ENCODE measurements at places on chromosomes 16 and 17. TPM values are rescaled to one million over a fixed set of nuclear protein-coding genes. Genes with fewer than 3 reads are reported as not detected.

- peak; percentile 27 for DNase-seq
These were observed 27.0 kb upstream of the NF1 start for GRCh38 chr17:31067691-31068184.

DNA sequence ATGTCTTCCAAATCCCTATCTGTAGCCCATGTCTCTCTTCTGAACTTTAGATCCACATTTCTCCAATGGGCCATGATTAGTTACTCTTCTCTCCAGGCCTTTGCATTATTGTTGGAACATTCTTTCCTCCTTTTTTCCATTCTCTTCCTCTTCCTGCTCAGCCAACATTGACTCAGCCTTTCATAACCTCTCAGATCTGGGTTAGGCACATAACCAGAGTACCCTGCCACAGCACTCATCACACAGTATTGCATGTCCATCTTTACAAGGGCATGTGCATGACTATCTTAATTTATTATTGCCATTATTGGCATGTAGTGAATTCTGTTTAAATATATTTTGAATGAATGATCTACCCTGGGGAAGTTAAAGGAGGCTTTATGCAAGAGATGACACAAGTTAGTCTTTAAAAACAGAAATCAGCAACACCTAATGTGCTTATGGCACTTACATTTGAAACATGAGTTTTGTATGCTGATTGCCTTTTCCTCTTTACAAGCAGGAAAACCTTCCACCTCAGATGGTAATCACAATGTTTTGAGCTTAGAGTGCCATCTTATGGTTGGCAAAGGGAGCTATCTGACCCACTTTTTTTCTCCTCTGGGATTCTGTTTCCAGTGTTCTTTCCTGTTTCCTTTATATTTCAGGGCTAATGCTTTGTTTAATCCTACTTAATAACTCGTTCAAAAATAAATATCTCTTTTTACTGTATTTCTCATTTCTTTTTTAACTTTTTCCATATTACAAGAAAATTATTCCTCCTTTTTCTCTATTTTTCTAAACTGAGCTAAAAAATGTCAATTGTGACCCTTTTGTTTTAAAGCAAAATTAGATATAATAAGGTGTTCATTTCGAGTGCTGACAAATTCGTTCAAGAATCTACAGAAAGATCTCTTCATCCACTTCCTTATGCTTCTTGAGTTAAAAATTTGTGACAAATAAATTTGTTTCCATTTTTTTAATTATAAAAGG is 151.0 kb upstream of the RBL2 start:
- peak; percentile 39 for DNase-seq

DNA sequence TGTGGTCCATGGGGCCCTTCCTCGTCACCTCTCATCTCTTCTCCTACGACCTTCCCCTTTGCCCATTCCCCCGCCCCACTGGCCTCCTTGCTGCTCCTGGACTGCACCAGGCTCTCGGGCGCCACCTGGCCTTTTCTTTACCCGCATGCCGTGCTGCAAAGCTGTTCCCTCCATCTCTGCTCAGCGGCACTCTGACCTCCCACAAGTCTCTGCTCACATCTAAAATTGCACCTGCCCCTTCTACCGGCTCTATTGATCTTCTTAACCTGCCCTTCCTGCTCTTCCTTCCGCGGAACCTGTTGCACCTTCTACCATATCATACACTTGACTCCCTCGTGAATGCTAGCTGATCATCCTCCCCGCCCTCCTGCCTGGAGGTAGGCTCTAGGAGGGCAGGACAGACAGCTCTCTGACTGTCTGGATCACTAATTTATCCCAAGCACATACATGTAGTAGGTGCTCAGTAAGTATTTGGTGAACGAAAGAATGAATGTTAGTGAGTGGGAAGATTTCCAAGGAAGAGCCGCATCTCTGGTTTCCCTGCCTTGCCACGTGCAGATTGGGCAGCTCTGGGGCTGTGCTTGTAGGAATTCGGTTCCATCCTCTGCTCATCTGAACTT is 17.3 kb downstream of the DNAH17 start:
- DNase-seq, result no peak

GRCh38 chr17:29569245-29569950 is 897 bp downstream of the TP53I13 start:
- peak; percentile 29 for DNase-seq

The TEX14 gene
- polyA plus RNA-seq, result 3.7 TPM

The ARL5C gene
- polyA plus RNA-seq, result 0.24 TPM

The ASPSCR1 gene
- polyA plus RNA-seq, result 27.5 TPM

DNA sequence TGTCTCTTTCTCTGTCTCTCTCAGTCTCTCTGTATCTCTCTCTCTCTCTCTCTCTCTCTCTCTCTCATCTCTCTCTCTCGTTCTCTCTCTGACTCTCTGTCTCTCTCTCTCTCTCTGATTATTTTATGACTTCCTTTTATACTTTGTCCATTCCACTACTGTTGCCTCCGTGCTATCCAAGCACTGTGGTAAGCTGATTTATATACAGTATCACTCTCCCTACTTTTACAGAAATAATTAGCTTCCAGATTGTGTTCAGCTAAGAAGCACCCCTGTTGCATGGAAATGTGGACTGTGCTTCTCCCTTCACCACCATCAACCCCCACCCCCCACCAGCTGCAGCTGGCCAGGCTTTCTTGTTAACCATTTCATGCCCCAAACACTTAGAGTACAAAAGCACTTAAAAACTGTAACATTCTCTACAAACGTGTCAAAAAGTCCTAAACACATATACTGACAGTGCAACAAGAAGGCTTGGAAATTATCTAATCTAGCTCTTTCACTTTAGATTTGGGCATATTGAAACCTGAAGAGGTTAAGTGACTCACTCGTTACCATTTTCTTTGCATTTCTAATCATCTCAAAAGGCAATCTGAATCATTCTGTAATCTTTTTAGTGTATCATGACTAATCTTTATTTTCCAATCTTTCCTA is 11.6 kb upstream of the TMEM100 start:
- DNase-seq, result no peak

The RPL19 gene
- 2,483 TPM for polyA plus RNA-seq

GRCh38 chr16:9119795-9120194 is 28.4 kb downstream of the HAPSTR1 start:
- DNase-seq, result peak; percentile 81

All from muscle of leg (tissue), 16 donors.